ENCODE measurements at places on chromosomes 7 and 10.

- DNase-seq, result no peak
Observed at GRCh38 chr7:80724249-80724871, 85.9 kb downstream of the CD36 start.

DNA sequence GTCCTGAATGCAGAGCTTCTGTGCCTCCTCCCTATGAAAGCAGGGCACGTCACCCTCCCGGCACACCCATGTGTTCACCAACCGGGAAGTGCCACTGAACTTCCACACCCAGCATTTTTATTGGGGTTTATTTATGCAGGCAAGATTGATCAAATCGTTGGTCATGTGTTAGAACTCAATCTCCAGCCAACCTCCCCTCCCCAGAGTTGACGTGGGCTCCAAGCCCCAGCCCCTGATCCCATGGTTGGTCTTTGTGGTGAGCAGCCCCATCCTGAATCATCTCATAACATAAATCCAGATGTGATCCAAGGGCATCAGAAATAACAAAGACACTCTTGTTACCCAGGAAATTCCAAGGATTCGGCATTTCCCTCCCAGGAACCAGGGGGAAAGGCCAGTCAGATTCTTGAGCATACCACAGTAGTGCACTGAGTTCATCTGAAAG, 151.2 kb downstream of the TPST1 start:
- no peak for DNase-seq

DNA sequence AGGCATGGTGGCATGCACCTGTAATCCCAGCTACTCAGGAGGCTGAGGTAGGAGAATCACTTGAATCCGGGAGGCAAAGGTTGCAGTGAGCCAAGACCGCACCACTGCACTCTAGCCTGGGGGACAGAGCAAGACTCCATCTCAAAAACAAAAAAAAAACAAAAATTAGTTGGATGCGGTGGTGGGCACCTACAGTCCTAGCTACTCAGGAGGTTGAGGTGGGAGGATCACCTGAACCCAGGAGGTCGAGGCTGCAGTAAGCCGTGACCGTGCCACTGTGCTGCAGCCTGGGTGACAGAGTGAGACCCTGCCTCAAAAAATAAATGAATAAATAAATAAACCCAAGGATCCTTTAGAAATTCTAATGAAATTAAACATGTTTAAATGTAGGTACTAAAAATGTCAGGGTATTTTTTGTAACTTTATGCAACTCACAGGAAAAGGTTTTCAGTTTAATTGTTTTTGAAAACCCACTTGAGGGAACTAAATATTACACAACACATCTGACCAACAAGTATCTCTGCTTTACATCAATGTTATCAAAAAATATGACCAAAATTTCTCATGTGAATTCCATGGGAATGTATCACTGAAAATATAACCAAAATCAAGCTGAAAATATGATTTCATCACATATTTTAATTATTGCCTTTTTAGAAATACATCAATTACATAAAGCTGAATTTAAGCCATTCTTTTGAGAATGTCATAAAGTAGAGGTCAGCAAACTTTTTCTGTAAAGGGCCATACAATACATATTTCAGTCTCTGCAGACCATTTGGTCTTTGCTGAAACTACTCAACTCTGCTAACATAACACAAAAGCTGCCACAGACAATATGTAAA, 23.9 kb downstream of the UPF2 start:
- DNase-seq, result no peak

DNA sequence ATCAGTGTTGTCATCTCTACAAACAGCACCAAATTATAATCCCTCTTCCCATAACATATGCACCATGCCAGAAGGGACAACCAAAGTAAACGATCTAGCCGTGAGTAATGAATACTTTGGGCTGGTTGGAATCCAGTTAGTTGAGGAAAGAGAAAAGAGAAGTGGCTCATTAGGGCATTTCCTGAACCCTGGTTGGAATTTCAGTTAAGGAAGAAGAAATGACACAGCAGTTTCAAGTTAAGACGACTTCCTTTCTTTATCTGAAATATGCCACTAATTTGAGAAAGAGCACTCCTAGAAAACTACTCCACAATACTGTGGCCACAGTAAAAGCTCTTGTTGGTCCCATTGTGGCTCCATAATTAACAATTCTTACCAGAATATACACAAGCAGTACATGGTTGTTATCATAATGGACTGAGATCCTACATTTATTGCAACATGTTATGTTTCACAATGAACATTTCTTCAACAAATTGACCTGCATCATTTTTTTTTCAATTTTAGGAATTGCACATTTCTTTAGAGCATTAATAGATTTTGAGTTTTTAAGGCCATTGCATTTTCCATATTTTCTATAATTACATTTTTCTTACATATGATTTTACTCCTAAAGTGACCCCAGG, at the start of gene TFEC:
TSS of gene TFEC (minus strand) at position 113 of the 626 bp plus-strand sequence. CDS start 46,322 bp downstream, outside the sequence.
- DNase-seq, result peak; percentile 4

DNA sequence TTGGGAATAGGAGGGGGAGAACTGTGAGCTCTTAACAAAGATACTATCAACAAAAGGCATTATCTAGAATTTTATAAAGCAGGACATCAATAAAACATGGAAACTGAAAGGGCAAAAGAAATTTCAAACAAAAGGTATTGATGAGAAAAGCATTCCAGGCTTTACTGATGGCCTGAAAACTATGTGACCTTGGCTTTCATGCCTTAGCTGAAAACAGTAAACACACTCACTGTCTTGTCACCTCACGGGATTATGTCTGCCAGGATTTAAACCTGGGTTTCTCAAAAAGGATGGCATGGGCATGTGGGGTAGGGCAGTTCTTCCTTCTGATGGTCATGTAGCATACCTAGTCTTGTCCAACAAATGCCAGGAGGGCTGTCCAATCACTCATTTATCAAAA, 22.9 kb downstream of the DOCK4 start:
- DNase-seq, result no peak

GRCh38 chr7:87473986-87474385, 1.5 kb downstream of the ABCB4 start:
- DNase-seq, result no peak

GRCh38 chr7:157928808-157929425, 592.1 kb downstream of the DNAJB6 start:
- DNase-seq, result no peak

GRCh38 chr10:78577712-78578111, 491.1 kb upstream of the ZMIZ1 start:
- no peak for DNase-seq

- DNase-seq, result no peak
Observed at GRCh38 chr7:95018021-95018420, 110.6 kb downstream of the PPP1R9A start.

GRCh38 chr10:121091961-121092719, 241.0 kb downstream of the WDR11 start:
- DNase-seq, result no peak

- no peak for DNase-seq
Observed at GRCh38 chr7:142720986-142721385, 28.3 kb upstream of the PRSS1 start.

GRCh38 chr10:34370126-34370525, 445.0 kb downstream of the PARD3 start:
- DNase-seq, result no peak

- DNase-seq, result no peak
Observed at GRCh38 chr7:25118048-25118753, 6.9 kb downstream of the CYCS start.

DNA sequence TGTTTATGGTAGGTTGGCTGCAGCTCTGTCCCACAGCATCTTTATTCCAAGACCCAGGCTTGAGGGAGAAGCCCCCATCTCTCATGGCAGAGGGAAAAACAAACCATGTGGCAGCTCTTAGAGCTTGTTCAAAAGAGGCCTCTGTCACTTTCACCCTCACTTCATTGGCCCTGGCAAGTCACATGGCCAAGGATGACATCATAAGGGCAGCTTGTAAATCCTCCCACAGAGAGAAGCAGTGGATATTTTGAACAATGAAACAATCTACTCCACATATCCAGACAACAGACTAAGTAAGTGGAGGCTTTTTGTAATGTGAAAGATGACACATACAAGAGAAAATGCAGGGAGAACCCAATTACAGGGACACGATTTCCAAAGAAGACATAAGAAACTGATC, 108.1 kb downstream of the GRID1 start:
- DNase-seq, result no peak

Measured in CMK (cell line).